ENCODE measurements at places on chromosomes 5 and 9. TPM values are rescaled to one million over a fixed set of nuclear protein-coding genes. Genes with fewer than 3 reads are reported as not detected.

The F2RL2 gene
- total RNA-seq, result not detected

The FOXD4L6 gene
- not detected for total RNA-seq

- H3K4me1 ChIP-seq, result peaks cover 8% of the 10 kb centered on the region
- no peak overlapping the region for H3K27ac ChIP-seq
- no peaks in the 10 kb centered on the region for H3K27me3 ChIP-seq
Observed at GRCh38 chr9:96062031-96062430, 186.5 kb downstream of the ERCC6L2 start.

DNA sequence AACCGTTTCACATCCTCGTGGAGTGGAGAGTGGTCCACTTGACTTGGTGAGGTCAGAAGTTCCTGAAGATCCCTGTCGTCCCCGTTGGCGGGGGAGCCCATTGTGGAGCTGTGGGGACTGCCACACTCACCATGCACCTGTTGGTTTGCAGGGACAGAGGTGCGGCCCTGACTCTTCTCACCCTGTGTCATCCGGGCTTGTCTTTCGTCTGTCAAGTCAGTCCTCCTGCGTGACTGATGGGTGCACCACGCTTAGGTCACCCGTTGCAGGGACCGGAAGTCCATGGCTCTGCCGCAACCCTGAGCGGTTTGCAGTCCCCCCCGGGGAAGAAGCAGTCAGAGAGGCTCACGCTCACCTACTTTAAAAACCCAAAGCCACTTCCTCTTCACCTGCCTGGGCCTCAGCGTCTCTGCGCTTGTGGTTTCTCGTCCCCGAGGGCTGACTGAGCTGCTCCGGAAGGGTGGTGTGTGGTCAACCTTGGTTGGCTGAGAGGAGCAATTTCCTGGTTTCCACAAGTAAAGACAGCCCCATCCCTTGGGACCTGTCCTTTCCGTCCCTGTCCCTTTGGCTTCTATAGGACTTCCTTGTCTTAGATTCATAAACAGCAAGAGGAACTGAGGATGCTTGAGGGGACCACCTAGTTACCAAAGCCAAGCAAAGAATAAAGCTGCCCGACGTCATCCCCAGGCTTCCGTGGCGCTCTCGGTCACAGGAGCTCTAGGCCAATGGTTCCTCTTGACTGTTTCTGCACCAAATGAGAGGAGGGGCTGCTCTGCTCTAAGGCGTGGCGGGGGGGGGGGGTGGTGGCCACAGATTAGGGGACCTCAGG, 53.2 kb downstream of the USP20 start:
- peak overlapping the region; percentile 98 for H3K27ac ChIP-seq
- DNase-seq, result peak; percentile 98
- H3K36me3 ChIP-seq, result peaks cover 37% of the 10 kb centered on the region
- H3K4me3 ChIP-seq, result peak overlapping the region; percentile 92
- H3K27me3 ChIP-seq, result no peaks in the 10 kb centered on the region

DNA sequence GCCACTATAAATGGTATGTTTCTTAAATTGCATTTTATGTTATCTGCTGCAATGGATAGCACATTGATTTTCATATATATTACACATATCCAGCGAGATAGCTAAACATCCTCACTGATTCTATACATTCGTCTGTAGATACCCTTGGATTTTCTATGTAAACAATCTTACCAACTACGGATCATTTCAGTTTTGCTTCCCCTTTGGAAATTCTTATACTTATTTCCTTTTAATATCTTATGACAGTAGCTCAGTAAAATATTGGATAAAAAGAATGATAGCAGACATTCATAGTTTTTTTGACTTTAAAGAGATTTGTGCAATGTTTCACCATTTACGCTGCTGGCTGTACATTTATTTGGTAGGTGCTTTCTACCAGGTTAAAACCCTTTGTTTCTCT, 254.9 kb downstream of the SYK start:
- H3K27ac ChIP-seq, result no peak overlapping the region
- H3K4me1 ChIP-seq, result peaks cover 26% of the 10 kb centered on the region
- no peaks in the 10 kb centered on the region for H3K27me3 ChIP-seq
- no peak overlapping the region for H3K4me3 ChIP-seq
- H3K36me3 ChIP-seq, result peaks cover 20% of the 10 kb centered on the region
- DNase-seq, result no peak

DNA sequence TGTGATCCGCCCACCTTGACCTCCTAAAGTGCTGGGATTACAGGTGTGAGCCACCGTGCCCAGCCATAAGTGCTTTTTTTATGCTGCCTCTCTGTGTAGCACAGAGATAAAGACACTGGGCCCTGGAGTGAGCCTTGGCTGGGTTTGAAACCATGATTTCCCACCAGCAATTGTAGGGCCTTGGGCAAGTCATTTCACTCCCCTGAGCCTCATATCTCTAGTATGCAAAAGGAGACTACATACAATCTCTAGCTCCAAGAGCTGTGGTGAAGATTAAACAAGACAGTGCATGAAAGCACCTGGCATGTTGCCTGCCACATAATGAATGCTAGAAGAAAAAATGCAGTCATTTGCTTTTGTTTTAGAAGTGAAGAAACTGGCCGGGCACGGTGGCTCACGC, 3.9 kb downstream of the FABP6 start:
- no peaks in the 10 kb centered on the region for H3K4me1 ChIP-seq
- no peak for DNase-seq
- no peak overlapping the region for H3K27ac ChIP-seq
- no peaks in the 10 kb centered on the region for H3K27me3 ChIP-seq

- no peak for DNase-seq
- H3K27ac ChIP-seq, result no peak overlapping the region
- H3K4me3 ChIP-seq, result no peak overlapping the region
- H3K36me3 ChIP-seq, result peaks cover 2% of the 10 kb centered on the region
- H3K4me1 ChIP-seq, result no peaks in the 10 kb centered on the region
Observed at GRCh38 chr5:138676556-138677193, 76.5 kb upstream of the CTNNA1 start.

GRCh38 chr9:132908635-132909034, 29.9 kb downstream of the SPACA9 start:
- no peak overlapping the region for H3K4me3 ChIP-seq
- H3K36me3 ChIP-seq, result peaks cover 16% of the 10 kb centered on the region
- no peaks in the 10 kb centered on the region for H3K27me3 ChIP-seq
- no peak for DNase-seq

GRCh38 chr9:7859701-7860334, 60.2 kb upstream of the DMAC1 start:
- H3K4me3 ChIP-seq, result no peak overlapping the region
- DNase-seq, result no peak
- H3K27me3 ChIP-seq, result no peaks in the 10 kb centered on the region
- H3K4me1 ChIP-seq, result no peaks in the 10 kb centered on the region
- H3K27ac ChIP-seq, result no peak overlapping the region
- no peaks in the 10 kb centered on the region for H3K36me3 ChIP-seq

- H3K4me1 ChIP-seq, result no peaks in the 10 kb centered on the region
- no peak overlapping the region for H3K4me3 ChIP-seq
- H3K27me3 ChIP-seq, result no peaks in the 10 kb centered on the region
- no peak for DNase-seq
Observed at GRCh38 chr5:11411621-11412020, 492.6 kb downstream of the CTNND2 start.

Data from activated CD8-positive, alpha-beta memory T cell treated with anti-CD3 and anti-CD28 coated beads, Interleukin-2, amount 10 ng/mL, durations not matched to agents 7 days and 5 days (primary cell).